NCI-H1436 (cell line): ENCODE measurements at places on chromosomes 2 and 18.

- DNase-seq: no peak
Measured at GRCh38 chr2:71704688-71705087, 251.3 kb downstream of the DYSF start.

GRCh38 chr2:23293063-23293462 is 91.9 kb upstream of the KLHL29 start:
- DNase-seq: no peak

- DNase-seq: no peak
Measured at GRCh38 chr2:238634701-238635357, 208.1 kb downstream of the ASB1 start.

- no peak for DNase-seq
Measured at GRCh38 chr2:127770973-127771735, 39.8 kb downstream of the WDR33 start.

DNA sequence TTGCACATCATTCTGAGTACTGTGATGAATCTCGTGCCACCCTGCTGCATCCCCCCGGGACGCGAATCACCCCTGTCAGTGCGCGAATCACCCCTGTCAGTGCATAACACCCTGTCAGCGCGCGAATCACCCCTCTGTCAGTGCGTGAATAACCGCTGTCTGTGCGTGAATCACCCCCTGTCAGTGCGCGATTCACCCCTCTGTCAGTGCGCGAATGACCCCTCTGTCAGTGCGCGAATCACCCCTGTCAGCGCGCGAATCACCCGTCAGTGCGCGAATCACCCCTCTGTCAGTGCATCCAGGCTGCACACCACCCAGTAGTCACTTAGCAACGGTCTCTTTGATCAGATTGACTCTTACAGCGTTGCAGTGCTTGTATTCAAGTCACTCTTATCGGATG is 134.4 kb upstream of the TPO start:
- DNase-seq: no peak

DNA sequence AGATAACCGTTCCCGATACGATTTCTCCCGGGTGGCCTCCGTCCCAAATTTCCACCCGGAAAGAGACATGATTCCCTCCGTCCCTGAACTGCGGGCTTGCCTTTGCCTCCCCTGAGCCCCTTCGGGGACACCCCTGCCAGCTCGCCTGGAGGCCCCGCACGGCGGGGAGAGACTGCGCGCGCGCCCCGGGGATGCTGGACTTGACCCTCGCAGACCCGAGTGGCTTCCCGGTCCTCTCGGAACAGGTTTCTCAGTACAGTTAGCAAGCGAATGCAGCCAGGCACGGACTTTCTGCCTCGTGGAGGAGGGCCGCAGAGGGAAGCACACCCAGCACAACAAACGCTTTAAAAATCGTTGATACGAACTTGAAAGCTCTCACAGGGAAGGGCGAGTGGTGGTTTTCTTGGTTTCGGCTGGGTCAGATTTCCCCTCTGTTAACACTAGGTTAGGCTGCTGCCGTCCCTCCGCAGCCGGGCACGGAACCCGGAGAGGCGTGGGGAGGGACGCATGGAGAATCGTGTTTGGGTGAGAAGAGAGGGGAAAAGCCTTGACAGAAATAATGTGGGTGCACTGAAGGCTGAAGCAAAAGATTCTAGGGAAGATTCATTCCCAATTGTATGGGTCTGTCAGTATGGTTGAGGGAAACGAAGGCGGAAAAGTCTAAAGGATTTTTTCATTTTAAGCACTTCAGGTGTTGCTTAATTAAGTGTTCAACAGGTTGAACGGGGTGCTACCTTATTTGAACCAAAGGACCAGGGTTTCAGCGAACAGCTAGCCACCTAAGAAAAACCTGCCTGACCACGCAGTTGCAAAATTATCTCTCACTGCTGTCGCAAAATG is 916 bp downstream of the TNFRSF11A start:
- DNase-seq: no peak

GRCh38 chr2:48938231-48938630 is 182.7 kb upstream of the LHCGR start:
- DNase-seq: no peak

- DNase-seq: no peak
Measured at GRCh38 chr2:28736034-28736433, 15.6 kb upstream of the PPP1CB start.

GRCh38 chr2:209376686-209377085 is 47.2 kb upstream of the MAP2 start:
- DNase-seq: no peak

DNA sequence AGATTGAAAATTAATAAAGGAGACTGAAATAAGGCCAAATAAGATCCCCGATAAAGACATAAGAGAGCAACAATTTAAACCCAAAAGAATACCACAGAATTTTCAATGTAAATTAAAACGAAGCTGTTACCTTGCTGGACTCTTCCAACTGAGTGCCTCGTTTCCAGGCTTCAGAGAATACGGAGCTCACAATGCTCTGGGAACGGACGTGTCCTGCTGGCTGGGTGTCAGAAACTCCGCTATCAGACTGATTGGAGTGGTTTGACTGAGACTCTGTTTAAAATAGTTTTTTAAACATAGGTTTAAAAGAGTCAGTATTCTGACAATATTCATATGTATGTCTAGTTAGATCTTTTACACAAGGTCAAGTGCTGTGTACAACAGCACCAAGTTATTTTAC is 90.4 kb downstream of the RAPH1 start:
- no peak for DNase-seq

- DNase-seq: no peak
Measured at GRCh38 chr2:218292048-218293014, at the start of gene TMBIM1. TMBIM1 (minus strand) TSS chr2:218292503; CDS start chr2:218282141, 10,362 bp downstream.

DNA sequence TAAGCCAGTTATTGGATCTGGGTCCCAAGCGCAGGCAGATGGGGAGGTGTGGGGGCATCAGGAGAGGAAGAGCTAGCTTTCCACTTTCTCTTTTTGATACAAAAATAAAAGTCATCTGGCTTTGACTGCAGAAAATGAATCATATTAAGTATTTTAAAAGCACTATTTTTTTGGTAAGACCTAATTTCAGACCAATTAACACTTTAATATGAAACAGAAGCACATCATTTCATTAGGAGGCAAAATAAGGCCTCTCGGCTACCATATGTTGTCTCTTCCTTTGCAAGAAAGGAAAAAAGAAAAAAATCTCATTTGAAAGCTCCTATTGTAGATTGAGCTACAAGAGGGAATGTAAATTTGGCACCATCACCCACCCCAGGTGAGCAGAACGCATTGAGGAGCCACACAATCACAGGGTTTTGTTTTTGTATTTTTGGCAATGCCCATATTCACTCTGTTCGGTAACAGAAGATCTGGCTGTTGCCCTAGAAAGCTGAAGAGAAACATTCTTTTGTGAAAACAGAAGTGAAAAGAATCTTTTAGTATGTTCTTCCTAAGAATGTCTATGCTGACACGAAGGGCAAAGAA is 390.7 kb upstream of the ETAA1 start:
- no peak for DNase-seq

DNA sequence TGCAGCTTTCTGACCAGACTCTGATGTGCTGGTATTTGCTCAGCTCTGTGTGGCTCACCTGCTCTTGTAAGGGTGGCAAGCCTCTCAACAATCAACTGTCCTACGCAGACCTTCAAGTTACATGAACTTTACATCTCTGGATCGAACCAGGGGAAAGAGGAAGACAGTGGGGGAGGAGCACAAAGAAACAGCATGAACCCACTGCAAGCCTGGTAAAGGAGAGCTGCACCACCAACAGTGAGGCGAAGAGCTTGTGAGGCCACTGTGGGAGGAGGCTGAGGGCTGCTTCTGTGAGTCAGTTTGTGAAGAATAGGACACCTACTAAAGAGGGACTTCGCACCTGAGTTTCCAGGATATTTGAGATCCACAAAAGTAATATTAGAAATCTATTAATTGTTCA is 18.8 kb upstream of the FAM110C start:
- DNase-seq: no peak

DNA sequence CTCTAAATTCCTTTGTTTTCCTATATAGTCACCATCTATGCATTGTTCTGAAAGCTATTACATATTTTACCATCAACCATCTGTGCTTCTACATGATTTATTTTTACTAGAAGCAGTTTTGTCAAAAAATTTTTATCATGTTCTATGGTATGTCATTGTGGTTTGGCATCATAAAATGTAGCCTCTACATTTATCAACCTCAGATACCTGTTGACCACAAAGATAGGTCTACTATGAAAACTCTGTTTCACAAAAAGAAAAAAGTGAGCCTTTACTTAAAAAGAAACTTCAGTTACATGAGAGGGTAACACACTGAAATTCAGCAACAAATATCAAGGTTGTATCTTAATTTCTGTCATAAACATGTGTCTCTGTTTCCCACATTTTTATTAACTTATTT is 3.7 kb downstream of the BCL2 start:
- DNase-seq: no peak

DNA sequence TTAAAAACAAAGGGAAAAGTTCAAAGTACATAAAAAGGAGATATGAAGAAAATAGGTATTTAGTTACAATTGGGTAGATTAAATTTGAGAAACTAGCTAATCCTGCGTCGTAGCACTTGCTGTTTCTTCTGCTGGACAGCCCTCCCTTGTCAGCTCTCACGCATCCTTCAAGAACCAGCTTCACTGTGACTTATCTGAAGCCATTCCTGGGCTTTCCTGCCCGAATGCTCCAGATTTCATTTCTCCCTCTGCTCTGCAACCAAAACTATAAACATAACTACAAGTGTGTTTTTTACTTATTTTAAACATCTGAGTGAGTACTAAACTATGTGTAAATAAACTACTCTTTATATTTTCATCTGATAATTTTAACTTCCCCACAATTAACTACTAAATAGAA is 149.2 kb downstream of the MTCL1 start:
- no peak for DNase-seq

- no peak for DNase-seq
Measured at GRCh38 chr18:50218432-50219197, 23.7 kb upstream of the MYO5B start.

- DNase-seq: no peak
Measured at GRCh38 chr2:187976259-187976985, 315.3 kb upstream of the GULP1 start.

- no peak for DNase-seq
Measured at GRCh38 chr18:4831127-4831526, 365.9 kb downstream of the AKAIN1 start.

DNA sequence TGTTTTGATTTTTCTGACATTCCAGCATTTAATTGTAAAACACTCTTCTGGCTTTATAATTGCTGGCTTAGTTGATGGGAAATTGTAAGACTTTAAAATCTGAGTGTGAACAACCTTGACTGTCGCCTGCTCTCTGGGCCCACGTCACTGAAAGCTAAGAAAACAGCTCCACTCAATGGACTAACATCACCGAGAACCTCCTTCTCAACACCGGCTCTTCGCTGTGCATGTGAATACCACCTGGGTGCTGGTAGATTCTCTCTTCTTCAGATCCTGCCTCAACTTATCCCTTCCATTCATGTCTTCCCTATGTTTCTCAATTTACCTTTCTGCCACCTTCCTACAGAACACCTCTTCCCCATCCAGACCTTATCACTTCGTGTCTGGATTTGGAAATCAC is 523.1 kb upstream of the ID2 start:
- DNase-seq: no peak

DNA sequence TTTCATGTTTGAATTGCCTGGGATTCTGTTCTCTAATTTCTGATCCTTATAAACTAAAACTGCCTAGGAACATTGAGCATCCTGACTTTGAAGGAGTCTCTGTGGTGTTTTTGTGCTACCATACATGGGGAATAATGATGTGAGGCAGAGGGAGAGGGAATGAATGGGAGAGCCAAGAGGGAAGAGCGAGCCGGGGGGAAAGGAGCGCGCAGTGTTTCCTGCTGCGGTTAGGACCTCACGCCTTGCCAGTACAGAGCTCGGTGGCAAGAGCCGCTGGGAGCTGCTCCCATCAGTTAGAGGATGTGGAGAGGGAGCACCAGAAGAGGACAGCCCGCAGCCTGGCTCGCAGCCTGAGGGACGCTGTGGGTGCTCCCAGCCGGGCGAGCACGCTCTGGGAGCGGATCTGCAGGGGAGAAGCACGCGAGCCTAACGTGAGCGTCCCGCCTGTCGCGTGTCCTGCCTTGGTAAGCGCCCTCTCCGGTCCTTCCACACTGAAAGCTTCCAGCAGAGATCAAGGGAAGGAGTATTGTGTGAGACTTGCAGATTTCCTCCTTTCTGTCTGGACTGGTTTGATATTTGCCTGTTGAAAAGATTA is 114.7 kb downstream of the FAM210A start:
- DNase-seq: no peak

GRCh38 chr2:201151127-201151981 is 31.6 kb upstream of the CASP10 start:
- no peak for DNase-seq

DNA sequence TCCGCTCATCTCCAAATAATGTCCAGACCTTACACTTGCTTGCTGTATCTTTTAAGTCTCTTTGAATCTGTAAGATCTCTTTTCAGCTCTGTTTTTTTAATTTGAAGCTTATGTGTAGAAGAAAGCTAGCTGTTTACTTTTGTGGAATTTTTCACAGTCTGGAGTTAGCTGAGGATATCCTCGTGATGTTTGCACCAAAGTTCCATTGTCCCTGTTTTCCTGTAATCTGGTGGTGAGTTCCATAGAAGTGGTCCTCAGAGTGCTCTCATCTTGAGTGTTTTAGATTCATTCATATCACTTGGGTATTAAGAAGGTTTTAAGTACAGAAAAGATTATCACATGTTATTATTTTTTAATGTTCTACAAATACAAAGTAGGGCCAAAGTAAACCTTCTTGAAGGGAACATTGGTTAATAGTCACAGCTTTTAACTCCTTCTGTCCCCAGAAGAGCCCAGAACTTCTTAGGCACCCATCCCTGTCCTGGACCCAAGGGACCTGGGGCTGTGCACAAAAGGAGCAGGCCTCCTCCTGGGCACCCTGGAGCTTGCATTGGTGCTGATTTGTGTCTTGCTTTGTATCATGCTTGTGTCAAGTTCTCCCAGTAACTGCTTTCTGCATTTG is 15.0 kb downstream of the MLPH start:
- no peak for DNase-seq

DNA sequence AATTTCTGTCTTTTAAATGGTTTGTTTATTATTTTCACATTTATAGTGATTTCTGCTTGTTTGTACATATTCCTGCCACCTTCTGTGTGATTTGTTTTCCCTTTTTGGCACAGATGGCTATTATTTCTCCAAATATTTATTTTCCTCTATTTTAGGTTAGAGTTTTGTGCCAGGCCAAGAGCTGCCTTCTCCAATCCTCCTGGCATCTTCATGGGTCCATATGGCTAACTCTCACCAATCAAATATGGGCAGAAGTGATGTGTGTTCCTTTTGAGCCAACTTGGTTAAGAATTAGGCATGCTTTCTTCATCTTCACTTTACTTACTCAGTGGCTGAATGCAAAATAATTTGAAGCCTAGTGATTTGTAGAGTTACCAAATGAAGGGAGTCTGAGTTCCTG is 697.1 kb upstream of the CELF4 start:
- no peak for DNase-seq
